ENCODE measurements at places on chromosomes 4 and X.

DNA sequence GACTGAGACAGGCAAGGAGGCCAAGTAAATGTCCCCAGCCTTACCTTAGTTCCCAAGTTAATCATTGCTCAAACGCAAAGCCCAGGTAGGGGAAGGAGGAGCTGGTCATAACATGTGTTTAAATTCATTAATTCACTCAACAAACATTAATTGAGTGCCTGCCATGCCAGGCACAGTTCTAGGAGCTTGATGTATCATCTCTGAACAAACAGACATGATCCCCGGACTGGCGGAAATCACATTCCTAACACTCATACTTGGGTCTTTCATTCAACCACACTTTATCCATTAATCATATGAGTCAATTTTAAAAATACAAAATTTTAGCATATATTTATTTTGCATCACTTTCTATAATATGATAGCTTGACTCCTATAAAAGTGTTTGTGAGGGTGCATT is 335.3 kb upstream of the NOCT start:
- DNase-seq = no peak

GRCh38 chrX:72046447-72046846 is 85.3 kb downstream of the RTL5 start:
- DNase-seq = no peak

GRCh38 chr4:75634951-75635350 is 4.6 kb upstream of the CDKL2 start:
- DNase-seq = no peak

DNA sequence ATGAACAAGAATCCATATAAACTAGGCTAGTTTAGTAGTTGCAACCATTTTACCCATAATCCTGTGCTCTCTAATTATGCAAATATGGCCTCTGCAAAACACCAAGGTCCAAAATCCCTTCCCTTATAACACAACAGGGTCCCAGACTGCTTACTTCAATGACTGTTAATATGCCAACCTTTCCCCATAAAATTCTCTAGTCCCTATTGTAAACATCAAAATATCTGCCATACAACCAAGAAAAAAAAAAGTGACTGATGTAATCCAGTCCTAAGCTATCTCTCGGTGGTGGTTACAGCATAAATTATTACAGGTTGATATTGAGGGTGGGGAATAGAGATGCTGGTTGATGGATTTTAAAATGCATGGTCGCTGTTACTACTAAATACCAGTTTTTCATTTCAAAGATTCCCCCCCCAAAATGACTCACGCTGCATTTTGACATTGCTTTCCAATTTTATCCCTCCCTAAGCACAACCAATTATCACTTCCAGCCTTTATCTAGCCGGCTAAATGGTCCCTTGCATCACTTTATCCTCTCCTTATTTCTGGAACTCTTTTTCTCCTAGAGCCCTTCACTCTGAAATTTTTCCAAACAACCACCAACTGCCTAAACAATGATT is 44.8 kb downstream of the TSPAN5 start:
- DNase-seq = no peak

DNA sequence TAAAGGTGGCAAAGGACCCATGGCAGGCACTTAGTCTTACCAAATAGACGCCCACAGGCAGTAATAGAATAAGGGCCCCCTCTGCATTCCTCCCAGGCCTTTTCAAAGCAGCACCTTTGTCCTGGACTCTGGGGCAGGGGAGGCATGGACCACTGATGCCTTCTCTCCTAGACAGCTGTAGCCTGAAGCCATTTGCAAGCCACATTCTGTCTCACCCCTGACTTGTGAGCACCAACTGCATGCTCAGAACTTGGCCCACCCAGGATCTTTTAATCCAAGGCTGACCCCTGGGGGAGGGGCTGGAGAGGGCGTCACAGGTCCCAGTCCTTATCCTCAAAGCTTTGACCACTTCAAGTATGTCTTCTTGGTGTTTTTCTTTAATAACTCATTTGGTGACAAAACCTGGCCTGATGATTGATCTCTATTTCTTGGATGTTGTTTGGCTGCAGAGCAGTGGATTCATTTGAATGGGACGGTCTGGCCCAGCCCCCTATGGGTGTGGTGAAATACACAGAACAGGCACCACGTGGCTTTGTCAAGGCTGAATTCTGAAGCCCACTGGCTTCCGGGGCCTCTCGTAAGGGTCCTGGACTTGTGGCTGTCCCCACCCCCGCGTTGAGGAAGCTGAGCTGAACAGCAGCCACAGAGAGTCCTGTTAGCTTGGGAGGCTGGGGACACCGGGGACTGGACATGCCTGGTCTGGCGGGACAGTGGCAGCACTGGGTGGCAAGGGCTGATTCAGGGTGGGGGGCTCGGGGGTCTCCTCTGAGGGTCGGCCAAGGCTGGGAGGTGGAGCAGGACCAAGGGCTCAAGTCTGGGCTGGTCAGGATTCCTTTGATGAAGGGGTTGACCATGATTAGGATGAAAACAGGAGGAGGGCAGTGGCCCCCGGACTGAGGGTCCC is 36.6 kb downstream of the ADRA2C start:
- DNase-seq = no peak

DNA sequence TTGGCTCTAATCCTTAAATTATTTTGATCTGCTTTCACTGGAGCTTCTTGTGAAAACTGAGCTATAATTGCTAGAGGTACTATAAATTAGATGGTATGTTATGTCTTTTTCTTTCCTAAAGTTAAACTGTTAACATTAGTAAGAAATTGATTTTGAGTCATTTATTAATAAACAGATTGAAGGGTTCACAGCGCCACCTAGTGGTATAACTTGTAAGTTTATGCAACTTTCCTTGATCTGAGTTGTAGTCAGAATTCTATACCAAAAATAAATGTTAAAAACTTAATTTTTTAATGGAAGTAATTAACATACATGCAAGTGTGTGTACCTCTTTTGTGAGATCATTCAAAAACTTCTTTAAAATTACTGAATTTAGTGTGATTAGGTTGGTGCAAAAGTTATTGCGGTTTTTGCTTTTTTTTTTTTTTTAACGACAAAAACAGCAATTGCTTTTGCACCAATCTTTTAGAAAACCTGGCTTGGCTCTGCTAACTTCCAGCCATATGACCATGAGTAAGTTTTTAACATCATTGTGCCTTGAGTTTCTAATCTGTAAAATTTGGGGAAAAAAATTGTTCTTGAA is 151.5 kb downstream of the CENPC start:
- DNase-seq = peak; percentile 55

- DNase-seq = peak; percentile 1
Measured at GRCh38 chrX:116317409-116317808, 119.0 kb upstream of the SLC6A14 start.

DNA sequence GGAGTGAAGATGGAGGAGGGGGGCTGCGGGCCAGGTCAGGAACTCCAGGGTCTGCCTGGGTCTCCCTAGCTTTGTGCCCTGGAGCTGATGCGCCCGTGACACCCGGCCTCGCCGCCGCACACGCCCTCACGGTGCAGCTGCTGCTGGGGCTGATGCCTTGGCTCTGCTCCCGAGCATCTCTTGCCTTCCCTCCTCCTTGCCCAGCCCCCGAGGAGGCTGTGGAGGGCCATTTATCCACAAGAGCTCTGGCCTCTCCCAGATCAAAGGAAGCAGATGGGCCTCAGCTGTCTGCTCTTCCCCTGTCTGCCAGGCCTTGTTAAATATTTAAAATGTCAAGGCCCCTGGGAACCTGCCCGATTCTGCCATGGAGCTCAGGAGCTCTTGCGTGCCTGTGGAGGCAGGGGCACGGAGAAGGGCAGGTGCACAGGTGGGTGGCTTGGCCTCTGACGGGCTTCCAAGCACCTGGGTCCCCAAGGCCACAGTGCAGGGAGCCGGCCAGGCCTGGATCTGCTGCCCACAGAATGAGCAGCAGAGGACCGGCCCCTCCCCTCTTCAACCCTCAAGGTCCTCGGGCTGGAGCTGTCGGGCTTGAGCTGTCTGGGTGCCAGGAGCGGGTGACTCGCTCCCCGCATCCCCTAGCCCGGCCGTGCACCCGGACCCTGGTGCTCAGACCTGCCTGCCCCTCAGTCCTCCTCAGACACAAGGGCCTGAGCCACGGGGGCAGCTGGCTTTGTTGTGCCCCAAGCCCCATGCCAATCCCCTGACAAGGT is 20.3 kb downstream of the ATP2B3 start:
- no peak for DNase-seq

DNA sequence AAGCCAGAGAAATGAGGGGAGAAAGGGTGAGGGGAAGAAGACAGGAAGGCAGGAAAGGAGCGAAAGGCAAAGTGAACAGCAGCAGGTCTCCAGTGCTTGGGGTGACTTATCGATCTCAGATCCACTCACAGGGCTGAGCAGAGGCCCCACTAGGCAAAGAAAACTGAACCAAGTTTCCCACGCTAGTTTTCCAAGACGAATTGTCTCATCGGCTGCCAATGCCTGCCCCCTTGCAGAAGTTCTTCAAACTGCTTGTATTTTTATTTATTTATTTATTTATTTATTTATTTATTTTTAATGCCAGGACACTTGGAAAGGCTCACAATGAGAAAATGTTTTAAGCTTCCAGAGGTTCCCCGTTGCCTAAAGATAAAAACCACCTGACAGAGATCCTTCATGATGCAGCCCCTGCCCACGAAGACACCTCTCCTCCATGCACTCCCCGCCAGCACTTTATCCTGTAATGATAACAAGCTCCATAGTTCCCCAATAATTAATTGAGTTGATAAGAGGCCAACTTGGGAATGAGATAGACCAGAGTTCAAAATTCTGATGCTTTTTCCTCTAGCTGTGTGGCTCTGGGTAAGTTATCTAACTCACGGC is 43.2 kb downstream of the QDPR start:
- DNase-seq = peak; percentile 48

GRCh38 chr4:128378668-128379067 is 91.1 kb upstream of the PGRMC2 start:
- no peak for DNase-seq

- no peak for DNase-seq
Measured at GRCh38 chr4:88771883-88772450, 74.3 kb upstream of the NAP1L5 start.

DNA sequence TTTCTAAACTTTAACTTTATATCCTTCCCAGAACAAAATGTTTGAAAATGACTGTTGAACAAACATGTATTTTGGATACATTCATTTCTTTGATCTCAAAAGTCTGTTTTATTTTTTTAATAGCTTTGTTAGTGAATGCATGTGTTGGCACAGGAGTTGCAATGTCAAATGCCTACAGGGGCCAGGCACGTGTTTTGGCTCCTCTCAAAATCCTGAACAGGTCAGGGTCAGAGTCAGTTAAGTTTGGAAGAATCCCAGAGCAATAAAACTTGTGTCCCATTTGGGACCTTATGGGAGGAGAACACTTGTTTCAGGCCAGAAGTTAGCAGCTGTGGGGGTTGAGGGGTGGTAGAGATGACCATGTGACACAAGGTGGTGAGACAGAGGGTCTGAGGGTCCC is 29.0 kb upstream of the CCDC110 start:
- DNase-seq = no peak

DNA sequence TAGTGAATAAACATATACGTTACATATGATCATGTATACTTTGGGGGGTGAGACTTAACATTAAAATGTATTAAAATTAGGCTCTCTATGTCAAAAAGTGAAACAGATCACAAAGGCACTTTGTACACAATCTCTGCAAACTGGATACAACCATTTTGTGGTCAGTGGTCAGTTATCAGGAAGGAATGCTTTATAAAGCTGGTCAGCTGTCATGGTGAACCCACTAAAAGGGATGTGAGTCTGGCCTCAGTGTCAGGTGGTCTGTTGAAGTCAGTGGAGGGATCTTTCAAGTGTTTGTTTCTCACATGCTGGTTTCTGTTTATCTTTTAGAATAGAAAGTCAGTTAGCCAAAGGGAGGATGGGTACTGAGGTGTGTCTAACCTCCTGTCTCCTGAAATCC is 875.5 kb upstream of the INTU start:
- DNase-seq = no peak

DNA sequence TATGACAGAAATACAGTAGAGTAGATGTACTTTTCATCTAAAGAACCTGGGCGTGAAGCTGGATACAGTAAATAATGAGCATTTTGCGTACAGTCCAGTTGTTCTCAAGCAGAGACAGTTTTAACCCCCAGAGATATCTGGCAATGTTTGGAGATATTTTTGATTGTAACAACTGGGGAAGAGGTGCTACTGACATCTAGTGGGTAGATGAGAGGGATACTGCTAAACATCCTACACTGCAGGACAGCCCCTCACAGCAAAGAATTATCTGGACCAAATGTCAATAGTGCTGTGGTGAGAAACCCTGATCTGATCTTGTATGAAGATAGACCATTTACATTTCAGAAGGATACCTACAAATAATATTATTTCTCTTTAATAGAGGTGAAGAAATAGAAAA is 200.2 kb upstream of the FAM47A start:
- DNase-seq = no peak

DNA sequence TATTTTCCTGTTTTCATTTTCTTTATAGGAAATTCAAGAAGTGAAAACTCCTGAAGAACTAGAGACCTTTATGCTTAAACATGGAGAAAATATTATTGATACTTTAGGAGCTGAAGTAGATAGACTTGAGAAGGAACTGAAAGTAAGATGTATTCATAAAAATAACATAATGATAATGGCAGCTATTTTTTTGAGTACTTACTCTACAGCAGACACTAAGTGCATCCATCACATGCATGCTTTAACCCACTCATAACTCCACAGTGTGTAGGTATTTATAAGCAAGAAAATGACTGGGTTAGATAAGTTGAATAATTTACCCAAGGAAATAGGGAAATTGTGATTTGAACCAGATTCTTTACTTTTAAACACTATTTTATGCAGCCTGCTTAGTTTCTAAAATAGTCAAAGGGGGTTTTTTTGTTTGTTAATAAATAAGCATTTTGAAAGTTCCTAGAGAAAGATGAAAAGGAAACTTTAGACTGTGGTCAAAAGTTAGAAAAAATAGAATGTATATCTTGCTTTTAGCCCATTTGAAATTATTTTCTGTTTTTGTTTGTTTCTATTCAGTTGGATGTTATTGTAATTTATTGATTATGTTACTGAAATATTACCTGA is 74.2 kb downstream of the BEND4 start:
- no peak for DNase-seq

GRCh38 chr4:38644201-38644600 is 19.8 kb upstream of the KLF3 start:
- DNase-seq = no peak

DNA sequence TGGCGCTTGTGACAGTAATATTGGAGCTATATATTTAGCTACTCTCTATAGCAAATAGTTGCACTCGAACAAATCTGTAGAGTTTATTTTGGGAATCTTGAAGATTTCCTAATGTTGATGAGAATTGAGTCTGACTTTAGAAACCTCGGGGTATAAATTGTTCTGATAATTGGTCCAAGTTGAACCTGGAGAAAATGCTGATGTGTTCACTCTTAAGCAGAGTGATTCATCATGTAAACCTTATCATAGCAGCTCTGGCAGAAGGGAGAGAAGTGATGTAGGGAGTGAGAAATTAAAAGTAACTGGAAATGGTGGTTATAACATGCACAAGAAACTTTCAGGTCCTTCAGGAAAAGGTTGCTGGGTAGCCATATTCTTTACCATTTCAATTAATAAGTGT is 16.4 kb upstream of the SLC4A4 start:
- DNase-seq = no peak

All from midbrain (tissue), 1 donor.